ENCODE measurements at places on chromosomes 5 and 9.

DNA sequence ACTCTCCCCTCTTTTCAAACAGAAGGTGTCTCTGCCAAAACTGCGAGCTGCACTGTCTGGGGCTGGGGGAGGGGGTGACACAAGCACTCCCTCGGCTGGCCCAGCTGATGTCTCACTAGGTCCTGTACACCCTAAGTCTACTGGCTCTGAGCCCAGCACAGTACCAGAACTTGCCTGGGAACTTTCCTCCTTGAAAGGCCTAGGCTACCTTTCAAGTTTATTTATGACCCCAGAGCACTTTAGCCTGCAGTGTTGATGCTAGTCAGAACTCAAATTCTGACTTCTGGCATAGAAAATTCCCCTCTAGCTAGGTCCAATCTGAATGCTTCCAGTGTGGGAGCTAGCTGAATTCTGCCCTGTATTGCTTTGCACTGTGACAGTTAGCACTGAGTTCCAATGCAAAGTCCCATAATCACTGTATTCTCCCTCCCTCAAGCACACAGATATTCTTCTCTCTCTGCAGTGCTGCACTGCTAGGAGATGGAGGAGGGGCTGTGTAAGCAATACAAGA lies 10.5 kb downstream of the LURAP1L start:
- DNase-seq, result no peak

GRCh38 chr5:179321206-179321987 lies 23.9 kb downstream of the ADAMTS2 start:
- no peak for DNase-seq

DNA sequence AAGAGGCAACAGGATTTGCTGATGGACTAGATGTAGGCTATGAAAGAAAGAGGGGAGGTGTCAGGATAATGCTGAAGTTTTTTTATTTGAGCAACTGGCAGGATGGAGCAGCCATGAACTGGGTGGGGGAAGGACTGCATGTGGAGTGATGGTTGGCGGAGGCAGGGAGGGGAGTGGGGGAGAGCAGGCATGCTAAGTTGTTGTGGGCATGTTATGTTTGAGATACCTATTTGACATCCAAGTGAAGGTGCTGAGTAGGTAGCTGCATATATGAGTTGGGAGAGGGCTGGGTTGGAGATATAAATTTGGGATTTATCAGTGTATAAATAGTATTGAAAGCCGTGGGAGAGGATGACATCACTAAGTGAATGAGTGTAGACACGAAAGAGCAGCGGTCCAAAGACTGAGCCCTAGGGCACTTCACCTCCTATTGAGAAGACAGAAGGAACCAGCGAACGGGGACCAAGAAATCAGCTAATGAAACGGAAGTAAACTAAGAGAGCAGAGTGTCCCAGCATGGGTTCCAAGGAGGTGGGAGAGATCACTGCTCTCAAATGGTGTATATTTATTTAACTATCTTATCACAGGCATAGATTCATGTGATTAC lies 7.4 kb downstream of the BSPRY start:
- DNase-seq, result no peak

DNA sequence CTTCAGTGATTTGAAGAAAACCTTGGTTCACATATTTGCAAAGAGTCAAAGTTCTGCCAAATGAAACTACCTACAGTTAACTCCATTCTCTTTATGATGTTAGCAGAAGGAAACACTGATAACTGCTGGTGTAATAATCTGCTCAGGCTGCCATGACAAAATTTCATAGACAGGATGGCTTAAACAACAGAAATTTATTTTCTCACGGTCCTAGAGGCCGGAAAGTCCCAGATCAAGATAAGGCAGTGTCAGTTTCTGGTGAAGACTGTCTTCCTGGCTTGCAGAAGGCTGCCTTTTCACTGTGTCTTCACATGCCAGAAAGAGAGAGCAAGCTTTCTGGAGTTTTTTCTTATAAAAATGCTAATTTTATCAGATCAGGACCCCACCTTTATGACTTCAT lies 102.4 kb upstream of the PARP8 start:
- no peak for DNase-seq

GRCh38 chr9:117535973-117536372 lies 121.1 kb upstream of the ASTN2 start:
- DNase-seq, result no peak

GRCh38 chr9:112863746-112864145 lies 26.9 kb downstream of the SLC46A2 start:
- no peak for DNase-seq

DNA sequence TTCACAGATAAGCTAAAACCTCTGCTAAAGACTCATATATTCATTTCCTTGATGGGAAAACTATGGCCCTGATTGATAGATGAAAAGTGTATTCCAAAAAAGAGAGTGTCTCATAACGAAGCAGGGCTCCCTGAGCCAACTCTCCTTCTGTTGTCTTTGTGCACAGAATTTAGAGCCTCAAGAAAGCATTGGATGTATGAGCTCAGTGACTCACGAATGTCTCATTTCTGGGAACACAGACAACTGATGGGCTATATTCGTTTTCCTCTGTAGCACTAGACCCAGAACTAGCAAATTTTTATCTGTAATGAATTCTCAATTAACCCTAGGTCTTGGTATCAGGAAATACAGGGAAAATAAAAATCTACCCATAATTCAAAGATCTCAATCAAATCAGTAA lies 88.4 kb downstream of the LMNB1 start:
- no peak for DNase-seq

- no peak for DNase-seq
Measured at GRCh38 chr9:92510747-92511146, 25.0 kb downstream of the ECM2 start.

DNA sequence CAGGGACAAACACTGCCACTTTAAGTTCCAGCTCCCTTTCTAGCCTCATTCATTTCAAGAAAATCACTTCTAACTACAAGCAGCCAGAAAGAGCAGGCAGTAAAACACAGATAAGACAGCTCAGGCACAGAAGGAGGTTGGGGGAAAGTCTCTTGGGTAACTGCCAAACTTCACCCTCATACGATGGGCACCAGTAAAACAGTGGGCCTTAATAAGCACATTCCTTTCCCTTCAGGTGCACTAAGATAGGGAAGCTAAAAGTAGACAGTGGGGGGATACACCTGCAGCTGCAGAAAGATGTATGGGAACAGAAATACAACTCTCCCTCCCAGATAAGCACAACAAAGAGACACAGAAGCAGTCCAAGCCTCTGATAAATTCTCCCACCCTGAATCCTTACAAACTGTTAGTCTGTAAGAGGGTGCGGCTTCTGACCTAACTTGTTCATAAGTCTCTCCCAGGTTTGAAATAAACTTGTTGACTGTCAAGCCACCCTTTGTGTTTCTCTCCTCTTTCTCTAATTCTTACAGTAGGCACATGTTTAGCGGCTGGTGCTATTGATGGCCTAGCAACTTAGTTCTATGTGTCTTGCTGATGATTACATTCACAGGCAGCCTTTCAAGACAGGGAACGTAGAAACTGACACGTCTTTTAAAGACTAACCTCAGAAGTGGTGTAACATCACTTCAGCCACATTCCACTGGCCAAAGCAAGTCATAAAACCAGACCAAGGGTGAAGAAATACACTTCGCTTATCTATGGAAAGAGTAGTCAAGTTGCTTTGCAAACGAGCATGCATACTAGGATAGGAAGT lies 6.8 kb upstream of the CKS2 start:
- DNase-seq, result no peak

DNA sequence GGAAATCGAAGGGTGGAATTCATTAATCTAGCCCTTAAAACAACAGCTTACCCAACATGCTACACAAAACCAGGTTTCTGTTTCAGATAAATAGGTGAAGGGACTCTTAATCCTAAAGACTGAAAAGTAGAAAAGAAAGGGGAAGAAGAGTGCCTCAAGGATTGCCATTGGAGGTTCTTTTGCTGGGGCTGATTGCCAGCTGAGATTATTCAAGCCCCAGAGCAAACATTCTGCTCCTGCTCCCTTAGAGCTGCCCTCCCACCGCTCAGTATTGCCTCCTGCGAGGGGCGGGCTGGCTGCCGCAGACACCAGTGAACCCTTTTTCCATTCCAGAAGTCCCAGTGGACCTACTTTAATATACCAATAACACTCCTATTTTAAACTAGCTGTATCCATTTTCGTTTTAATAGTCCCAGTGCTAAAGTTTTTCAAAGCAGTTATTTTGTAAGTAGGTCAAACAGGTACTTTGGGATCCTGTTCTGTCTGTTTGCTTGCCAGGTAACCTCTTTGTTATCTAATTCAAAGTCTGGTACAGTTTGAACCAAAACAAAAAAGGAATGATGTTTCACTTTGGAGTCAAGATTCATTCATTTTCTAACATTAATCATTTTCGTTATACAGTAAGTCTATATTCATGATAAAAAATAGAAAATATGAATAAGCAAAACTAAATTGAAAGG lies 38.6 kb downstream of the HMGCS1 start:
- no peak for DNase-seq

GRCh38 chr9:3475300-3476020 lies 50.3 kb downstream of the RFX3 start:
- DNase-seq, result no peak

GRCh38 chr5:158099571-158100105 lies 240.7 kb upstream of the CLINT1 start:
- no peak for DNase-seq
